WTC11 (cell line): ENCODE measurements at places on chromosomes 7 and 10. TPM values are rescaled to one million over a fixed set of nuclear protein-coding genes. Genes with fewer than 3 reads are reported as not detected.

The GRM3 gene
- 0.87 to 1.5 TPM (median 0.94 TPM) in 3 replicates for total RNA-seq

The CPN1 gene
- 0.42 to 0.69 TPM (median 0.66 TPM) in 3 replicates for total RNA-seq

The BICC1 gene
- total RNA-seq, result 0.61 to 0.85 TPM (median 0.78 TPM) in 3 replicates

GRCh38 chr7:158252081-158252836 lies 335.4 kb downstream of the PTPRN2 start:
- H3K4me3 ChIP-seq, result no peak overlapping the region
- no peaks in the 10 kb centered on the region for H3K36me3 ChIP-seq
- H3K27ac ChIP-seq, result no peak overlapping the region; the same call in 1 of the 2 replicates
- H3K27me3 ChIP-seq, result no peaks in the 10 kb centered on the region

- H3K36me3 ChIP-seq, result peaks cover 5% of the 10 kb centered on the region
- no peak overlapping the region for H3K4me3 ChIP-seq
- no peak overlapping the region for H3K27ac ChIP-seq
- DNase-seq, result no peak
- no peaks in the 10 kb centered on the region for H3K4me1 ChIP-seq
These were observed 38.0 kb downstream of the FOXI2 start for GRCh38 chr10:127774766-127775559.

DNA sequence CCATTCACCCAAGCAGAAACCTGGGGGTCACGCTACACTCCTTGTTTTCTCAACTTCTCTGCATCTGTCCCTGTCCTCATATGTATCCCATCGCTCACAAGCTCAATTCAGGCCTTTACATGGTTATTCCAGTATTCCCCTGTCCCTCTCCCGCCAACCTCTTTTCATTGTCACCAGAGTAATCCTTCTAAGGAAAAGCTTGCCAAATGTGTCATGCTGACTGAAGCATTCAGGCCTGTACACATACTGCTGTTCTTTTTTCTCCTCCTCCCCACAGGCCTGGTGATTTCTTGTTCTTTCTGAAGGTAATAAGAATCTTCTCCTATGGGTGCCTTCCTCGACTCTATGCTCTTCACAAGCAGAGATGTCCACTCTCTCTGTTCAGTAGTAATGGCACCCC lies 282.2 kb downstream of the PHTF2 start:
- H3K27ac ChIP-seq, result no peak overlapping the region
- DNase-seq, result no peak
- 0 out of 2 replicates have a peak, but pooled peaks cover 3% of the 10 kb centered on the region for H3K36me3 ChIP-seq
